ENCODE measurements at places on chromosomes 11 and 22.

DNA sequence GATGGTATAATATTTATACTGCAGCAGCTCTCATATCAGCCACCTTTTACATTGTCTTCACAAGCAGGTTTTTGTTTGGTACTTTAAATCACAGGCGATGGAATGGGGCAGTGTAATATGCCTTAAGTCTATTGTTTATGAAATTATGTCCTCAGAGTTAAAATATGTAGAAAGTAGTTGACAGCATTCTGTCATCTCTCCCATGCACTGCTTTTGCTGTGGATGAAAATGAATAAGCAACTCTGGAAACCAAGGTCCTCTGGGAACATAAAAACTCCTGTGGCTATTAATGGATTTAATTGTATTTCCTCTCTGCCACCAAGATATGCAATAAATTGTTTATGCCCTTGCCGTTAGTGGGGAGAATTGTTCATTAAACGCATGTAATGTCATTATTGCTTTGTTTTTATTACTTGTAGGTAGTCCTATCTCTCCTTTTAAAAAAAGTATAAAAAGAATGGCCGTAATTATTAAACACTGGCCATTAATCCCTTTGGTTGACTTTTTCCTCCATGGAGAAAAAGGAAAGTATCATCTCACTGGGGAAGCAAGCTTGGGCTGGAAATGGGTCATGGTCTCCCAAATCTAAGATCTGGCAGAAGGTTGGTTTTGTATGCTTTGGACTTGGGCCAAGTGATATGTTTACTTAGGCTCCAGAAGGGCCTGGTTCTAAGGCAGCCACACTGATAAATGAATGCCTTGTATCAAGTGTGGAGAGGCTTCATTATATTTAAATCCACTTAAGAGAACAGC, 13.1 kb downstream of the PACS1 start:
- no peak for DNase-seq

DNA sequence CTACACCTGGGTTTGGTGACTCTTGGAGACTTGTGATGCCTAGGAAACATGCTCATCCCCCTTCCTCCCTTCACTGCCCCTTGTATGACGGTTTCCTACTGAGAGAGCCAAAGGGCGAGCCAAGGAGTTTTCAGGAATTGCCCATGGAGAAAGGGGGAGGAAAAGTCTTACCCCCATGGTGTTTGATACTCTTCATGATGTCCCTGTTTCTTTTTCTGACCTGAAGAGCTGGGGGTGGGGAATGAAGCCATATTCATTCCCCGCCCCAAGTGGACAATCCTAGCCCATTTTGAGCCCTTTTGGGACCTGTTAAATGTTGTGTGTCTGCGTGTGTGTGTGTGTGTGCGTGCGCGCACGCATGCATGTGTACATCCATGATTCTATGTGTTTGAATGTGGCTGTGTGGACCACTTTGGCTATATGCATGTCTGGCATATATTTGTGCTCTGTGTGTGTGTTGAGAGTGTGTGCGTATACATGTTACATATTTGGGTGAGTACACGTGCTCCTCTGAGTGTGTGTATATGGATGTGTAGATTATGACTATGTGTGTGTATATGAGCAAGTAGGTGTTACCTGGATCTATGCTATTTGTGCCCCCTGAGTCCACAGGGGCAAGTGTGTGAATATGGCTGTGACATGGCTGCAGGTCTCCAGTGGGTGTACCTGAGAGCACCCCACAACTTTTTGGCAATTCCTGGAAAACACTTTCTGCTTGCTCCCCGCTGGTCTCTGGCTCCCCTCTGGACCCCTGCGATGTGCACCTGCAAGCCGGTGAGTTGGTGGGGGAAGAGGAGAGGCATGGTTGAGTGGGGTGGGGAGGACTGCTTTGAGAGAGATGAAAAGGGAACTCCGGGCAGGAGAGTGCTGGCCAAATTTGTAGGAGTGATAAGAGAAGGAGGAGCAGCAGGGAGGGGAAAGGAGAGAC, 24.6 kb downstream of the OTOG start:
- DNase-seq = no peak

DNA sequence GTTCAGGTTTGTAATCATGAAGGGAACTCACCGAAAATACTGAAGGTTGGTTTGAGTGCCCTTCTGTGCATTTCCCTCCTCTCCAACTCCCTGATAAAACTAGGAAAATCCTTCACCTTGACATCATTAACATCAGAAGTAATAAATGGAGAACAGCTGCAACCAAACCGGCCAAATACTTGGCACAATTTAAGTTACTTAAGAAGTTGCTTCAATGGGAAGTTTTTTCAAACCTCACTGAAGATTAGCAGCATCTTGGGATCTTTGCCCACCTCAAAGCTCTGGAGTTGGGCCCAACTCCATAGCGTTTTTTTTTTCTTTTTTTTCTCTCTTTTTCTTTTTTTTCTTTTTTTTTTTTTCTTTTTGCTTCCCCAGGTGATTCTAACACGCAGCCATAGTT, 784.8 kb downstream of the KCNA4 start:
- no peak for DNase-seq

GRCh38 chr11:123904932-123905331, 3.0 kb downstream of the OR8D4 start:
- DNase-seq = no peak
